Hair follicular keratinocyte (primary cell): ENCODE measurements at places on chromosomes 1 and 21. TPM values are rescaled to one million over a fixed set of nuclear protein-coding genes. Genes with fewer than 3 reads are reported as not detected.

Gene HSPB7
- total RNA-seq = not detected in 2 replicates

Gene OR10J1
- total RNA-seq = not detected in 2 replicates

Gene CXADR
- 10.1 and 11.7 TPM in 2 replicates for total RNA-seq

Gene CCDC27
- total RNA-seq = not detected in 2 replicates

Gene AMY1A
- not detected in 2 replicates for total RNA-seq

Gene PPIAL4G
- total RNA-seq = not detected in 2 replicates

Gene GNAI3
- total RNA-seq = 11.3 and 11.6 TPM in 2 replicates

Gene SH2D1B
- total RNA-seq = not detected in 2 replicates

Gene C21orf58
- total RNA-seq = 3.8 and 6.5 TPM in 2 replicates

Gene SHE
- under 0.01 TPM in 1 of 2 replicates, not detected in the other for total RNA-seq

Gene OR6K2
- total RNA-seq = not detected in 2 replicates

Gene LRRN2
- total RNA-seq = not detected in 2 replicates

Gene COL9A2
- total RNA-seq = 1.1 and 3.9 TPM in 2 replicates

Gene ATP6V1G3
- total RNA-seq = not detected in 2 replicates

Gene USP16
- 19.1 and 21.8 TPM in 2 replicates for total RNA-seq

Gene HSD11B1
- total RNA-seq = 0.34 TPM in 1 of 2 replicates, not detected in the other

Gene PCP4L1
- not detected in 2 replicates for total RNA-seq

Gene TDRD5
- total RNA-seq = not detected in 2 replicates

Gene SPRR1A
- total RNA-seq = not detected in 2 replicates

Gene ARTN
- total RNA-seq = 133 and 139 TPM in 2 replicates
